ENCODE measurements at places on chromosomes 11 and 22.

DNA sequence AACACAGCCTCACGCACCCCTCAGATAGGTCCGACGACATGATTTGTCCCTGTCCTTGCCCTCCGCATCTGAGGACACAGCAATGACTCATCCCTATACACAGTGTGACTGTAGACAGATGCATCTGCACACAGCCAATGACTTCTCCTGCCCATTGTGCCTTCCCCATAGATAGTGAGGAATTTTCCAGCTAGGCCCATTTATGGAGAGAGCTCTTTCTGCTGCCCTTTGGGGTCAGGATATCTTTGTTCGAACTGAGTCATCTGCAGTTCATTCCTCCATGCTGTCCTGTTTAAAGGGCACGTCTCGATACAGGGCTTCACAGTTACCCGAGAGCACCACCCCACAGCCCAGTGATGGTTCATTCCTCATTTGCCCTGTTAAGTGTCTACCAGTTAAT, 96.7 kb downstream of the LARGE1 start:
- no peak for DNase-seq

GRCh38 chr22:36776722-36777121, 803 bp upstream of the IFT27 start:
- no peak for DNase-seq

DNA sequence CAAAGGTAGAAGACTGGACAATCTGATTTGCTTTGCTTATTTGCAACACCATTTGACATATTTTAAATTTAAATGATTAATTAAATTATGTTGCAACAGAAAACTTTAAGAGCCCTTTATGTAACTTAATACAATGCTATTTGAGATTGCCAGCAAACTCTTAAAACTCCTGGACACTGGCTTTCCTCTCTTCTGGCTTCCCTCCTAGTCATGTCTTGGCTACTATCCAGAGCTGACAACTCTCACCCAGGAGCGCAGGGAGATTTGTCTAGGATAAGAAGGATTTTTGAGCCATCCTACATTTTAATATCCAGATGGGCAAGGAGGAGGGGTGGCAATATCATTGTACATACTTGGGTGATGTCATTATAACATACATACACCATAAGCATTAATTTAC, 134.3 kb downstream of the ELP4 start:
- no peak for DNase-seq

DNA sequence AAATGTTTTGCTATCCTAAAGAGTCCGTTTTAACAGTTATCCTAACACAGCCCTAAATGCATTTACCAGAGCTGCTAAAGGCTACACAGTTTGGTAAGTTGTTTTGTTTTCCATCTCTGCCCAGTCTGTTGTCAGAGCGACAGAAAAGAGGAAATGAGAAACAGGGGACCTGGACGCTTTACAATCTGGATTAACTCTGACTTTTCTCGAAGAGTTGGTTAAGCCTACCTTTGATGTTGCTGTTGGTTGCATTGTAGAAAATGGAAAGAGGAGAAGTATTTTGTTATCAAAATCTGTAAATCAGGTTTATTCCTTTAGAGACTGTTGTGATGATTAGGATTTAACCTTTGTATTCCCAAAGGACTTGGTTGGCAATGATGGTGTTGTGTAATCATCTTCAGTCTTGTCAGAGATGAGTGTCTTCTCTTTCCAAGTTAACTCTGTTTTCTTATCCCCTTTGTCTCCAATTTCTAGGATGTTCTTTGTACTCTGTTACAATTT, 481 bp downstream of the ANGPTL5 start:
- DNase-seq, result no peak

DNA sequence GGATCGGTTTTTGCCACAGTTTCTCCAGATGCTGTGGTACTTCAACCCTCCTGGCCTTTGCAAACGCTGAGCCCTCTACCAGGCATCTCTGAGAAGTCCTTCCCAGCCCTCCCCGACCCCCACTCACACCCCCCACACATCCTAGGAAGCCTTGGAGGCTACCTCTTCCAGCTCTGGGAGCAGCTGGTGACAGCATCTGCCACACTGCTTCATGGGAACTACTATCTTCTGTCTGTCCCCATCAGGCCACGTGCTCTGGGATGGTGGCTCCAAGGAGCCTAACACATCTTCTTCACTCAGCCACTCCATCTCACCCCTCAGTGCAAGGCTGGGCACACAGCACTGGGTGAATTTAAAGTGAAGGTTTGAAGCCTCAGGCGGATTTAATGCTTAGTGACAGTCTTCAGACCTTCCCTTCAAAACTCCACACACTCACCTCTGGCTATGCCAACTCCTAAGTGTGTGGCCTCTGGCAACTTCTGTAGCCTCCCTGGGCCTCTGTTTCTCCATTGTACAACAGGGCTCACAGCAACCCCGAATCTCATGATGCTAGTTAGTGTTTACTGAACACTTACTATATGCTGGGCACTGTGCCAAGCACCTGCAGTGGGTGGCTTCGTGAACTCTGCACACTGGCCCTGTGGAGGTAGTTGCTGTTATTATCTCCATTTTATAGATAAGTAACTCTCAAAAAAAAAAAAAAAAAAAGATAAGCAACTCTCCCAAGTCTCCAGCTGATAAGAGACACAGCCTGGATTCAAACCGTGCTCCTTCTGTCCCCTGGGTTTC, 7.3 kb upstream of the TP53I11 start:
- DNase-seq, result no peak

DNA sequence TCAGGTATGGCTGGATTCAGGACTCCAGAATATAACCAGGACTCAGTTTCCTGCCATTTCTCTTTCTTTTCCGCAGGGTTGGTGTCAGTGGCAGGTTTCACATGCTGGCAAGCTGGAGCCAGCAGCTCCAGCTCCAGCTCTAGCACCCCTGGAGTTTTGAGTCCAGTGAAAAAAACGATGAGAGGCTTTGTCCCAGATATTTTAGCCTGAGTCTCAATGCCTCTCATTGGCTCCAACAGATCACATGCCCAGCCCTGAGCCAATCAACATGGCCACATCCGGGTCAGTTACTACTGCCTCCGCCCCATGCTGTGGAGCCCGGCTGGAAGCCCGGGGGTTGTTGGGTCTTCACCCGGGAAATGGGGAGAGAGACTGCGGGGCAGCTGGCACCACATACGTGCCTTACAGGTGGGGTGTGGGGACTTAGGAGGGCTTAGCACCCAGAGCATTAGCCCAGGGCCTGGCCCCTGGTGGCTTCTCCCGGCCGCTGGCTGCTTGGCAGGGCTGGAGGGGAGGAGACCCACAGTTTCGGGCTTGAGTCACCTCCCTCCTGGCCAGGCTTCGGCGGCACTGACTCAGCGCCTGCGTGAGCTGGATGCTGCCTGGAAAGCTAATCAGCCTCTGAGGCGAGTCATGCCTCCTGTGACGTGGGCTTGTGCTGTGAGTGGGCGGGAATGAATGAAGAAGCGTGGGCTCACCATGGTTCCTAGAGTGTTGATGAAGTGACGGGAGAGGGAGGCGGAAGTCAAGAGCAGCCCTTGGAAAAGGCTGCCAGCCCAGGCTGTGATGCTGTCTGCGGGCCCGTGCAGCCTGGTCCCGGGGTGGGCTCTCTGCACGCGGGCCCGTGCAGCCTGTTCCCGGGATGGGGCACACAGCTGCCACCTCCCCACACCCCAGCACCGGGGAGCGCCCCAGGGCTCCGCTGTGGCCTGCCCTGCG, 15.3 kb upstream of the MRTFA start:
- DNase-seq, result peak; percentile 51

DNA sequence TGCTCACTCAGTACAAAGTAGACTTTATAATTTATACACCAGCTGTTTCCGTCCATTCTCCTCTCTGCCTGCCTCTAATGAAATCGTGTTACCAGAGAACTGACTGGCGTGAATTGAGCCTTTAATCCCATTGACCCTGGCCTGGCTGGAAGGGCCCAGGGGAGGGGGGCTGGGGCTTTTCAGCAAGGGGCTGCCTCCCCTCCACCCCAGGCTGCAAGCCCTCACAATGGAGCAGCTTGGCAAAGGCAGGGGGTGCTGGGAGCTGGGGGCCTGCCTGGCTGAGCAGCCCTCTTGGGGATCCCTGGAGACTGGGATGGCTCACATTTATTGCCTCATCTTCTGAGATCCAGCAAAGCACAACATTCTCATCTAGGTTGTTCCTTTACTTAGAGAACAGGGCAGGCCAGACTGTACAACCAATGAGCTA, 25.8 kb upstream of the LMO1 start:
- DNase-seq, result no peak

DNA sequence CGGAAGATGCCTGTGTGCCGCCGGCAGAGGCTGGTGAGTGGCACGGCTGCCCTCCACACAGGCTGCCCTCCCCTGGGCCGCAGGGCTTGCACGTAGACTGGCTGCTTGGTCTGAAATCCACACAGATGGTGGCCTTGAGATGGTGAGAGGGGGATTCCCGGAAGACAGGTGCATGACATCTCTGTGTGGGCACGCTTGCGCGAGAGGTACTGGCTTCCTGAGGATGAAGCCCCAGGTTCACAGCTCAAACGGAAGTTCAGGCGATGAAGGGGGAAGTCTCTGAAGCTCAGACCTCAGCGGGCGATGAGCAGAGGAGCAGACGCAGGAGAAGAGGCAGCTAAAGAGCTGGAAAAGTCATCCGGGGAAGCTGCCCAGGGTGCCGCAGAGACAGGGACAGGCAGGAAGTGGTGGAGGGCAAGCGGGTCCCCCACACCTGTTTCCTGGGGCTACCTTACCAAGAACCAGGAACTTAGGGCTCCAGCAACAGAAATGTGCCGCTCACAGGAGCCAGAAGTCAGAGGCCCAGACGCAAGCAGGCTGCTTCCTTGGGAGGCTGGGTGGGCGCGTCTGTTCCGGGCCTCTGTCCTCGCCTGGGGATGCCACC, 7.2 kb downstream of the CRELD2 start:
- no peak for DNase-seq

DNA sequence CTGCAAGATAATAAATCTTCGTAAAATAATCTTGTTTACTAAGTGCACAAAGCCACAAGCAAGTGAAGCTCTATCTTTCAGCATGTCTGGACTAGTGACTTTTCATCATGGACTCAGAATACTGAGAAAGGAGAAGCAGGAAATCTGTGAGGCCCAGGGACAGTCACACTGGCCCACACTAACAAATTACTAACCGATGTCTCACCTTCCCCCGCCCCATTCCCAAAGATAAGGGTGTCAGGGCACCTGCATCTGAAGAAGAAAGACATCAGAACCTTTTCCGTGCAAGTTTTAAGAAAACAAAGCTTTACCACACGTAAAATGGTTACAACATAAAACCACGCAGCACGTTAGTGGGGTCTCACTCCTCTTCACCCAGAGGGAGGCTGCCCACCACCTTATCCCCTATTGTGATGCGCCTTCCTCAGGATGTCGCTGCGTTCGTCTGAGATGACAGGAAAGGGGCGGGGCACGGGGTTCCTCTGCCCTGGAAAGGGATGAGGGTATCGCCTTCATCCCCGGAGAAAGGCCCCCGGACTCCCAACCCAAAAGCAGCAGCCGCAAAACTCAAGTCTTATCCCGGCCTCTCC, 616 bp downstream of the BTBD10 start:
- no peak for DNase-seq

- DNase-seq, result no peak
Observed at GRCh38 chr11:101127699-101128570, 1.7 kb downstream of the PGR start.

- no peak for DNase-seq
Observed at GRCh38 chr22:30989474-30989873, 20.4 kb downstream of the TUG1 start.

DNA sequence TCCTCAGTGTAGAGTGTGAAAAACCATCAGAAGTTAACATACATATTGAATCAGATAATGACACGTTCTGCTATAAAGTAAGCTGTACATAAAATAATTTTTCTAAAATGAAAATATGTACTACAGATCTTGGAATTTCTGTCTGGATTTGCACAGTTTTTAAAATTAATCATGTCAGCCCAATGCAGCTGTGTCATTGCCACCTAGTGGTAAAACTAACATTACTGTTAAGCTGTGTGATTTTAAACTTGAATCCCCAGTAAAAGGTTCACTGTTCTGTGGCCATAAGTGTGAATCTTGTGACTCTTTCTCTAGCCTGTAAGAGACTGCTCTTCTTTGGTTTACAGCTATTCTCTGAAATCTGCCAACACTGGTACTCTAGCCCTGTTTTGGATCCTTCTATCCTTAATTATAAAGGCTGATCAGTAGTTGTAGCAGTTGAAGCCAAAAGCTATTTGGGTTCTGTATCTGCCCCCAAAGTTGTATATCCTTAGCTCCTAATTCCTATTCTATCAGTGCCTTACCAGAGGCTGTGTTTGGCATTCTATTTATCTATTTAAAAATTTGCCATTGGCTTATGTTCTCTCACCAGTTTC, 4.0 kb downstream of the JRKL start:
- DNase-seq, result no peak

GRCh38 chr11:65870706-65871681, 1.6 kb downstream of the EFEMP2 start:
- no peak for DNase-seq

GRCh38 chr11:102733232-102733875, 8.6 kb upstream of the MMP8 start:
- no peak for DNase-seq

DNA sequence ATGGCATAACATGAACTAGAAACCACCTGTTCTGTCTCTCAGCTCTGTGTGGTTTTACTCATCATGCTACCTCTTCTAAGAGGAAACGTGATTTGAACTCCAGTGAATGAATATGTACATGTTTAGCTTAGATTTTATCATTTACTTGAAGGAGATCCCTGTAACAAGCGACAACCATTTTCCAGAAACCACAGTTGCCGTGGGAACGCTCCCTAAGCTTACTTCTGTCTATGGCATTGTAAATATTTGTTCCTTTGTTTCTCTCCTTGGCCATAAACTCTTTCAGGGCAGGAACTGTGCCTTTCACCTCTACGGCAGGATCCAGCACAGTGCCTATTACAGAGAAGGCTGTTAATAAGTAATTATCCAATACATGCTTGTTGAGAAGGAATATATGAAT, 17.1 kb upstream of the TPH1 start:
- DNase-seq, result no peak

DNA sequence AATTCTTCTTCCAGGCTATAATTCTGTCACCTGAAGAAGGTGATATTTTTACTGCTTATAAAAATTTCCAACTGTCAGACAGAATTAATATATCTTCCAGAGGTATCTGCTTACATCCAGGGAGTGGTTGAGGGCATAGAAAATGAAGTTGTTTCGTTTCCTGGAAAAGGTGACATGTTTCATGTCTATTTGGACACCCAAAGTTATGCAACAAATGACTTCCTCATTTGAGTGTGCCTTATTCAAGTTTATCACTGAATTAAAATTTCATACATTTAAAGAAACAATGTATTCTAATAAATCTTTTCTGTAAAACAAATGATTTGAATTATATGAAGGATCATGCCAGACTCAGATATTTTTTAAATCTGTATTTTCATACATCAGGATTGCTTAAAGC, 8.5 kb upstream of the GRAMD1B start:
- no peak for DNase-seq

GRCh38 chr22:48885919-48886305, 941.8 kb downstream of the BRD1 start:
- DNase-seq, result no peak

Data from D721Med (cell line).